Aortic smooth muscle cell (primary cell): ENCODE measurements at places on chromosomes 4 and X. TPM values are rescaled to one million over a fixed set of nuclear protein-coding genes. Genes with fewer than 3 reads are reported as not detected.

BRS3 gene
- total RNA-seq: not detected in 2 replicates

SHROOM2 gene
- 0.25 and 0.26 TPM in 2 replicates for total RNA-seq

DDX60 gene
- total RNA-seq: 21.5 and 23.4 TPM in 2 replicates

CFAP299 gene
- 5.9 and 15.2 TPM in 2 replicates for total RNA-seq

USP51 gene
- 1.2 and 1.5 TPM in 2 replicates for total RNA-seq

GPRIN3 gene
- 0.19 and 0.53 TPM in 2 replicates for total RNA-seq

RPGR gene
- total RNA-seq: 5.3 and 7.3 TPM in 2 replicates

ADAMTS3 gene
- 11.1 and 31.7 TPM in 2 replicates for total RNA-seq

CAPN6 gene
- not detected in 2 replicates for total RNA-seq

EGF gene
- 0.06 and 0.13 TPM in 2 replicates for total RNA-seq

DSPP gene
- not detected in 2 replicates for total RNA-seq

SERTM2 gene
- total RNA-seq: not detected in 2 replicates

DCHS2 gene
- total RNA-seq: under 0.01 and 0.87 TPM in 2 replicates

L1CAM gene
- total RNA-seq: under 0.01 and 0.13 TPM in 2 replicates

HPGD gene
- 0.13 and 0.50 TPM in 2 replicates for total RNA-seq

PFKFB1 gene
- 0.19 TPM in 1 of 2 replicates, not detected in the other for total RNA-seq

PAGE1 gene
- not detected in 2 replicates for total RNA-seq

USP38 gene
- 18.9 and 20.7 TPM in 2 replicates for total RNA-seq

NHSL2 gene
- total RNA-seq: 2.2 and 9.1 TPM in 2 replicates

ETDB gene
- total RNA-seq: not detected in 2 replicates

CT47C1 gene
- not detected in 2 replicates for total RNA-seq

ZC4H2 gene
- total RNA-seq: 3.3 and 3.7 TPM in 2 replicates

TMEM35A gene
- 7.1 and 12.0 TPM in 2 replicates for total RNA-seq

F8 gene
- total RNA-seq: 3.9 and 4.0 TPM in 2 replicates

CSAG2 gene
- not detected in 2 replicates for total RNA-seq

BTC gene
- total RNA-seq: 0.92 and 0.93 TPM in 2 replicates

RASGEF1B gene
- 9.6 and 10.9 TPM in 2 replicates for total RNA-seq

AFF2 gene
- total RNA-seq: 0.25 and 0.40 TPM in 2 replicates

EIF2S3 gene
- 195 and 202 TPM in 2 replicates for total RNA-seq

SPINK2 gene
- not detected in 2 replicates for total RNA-seq

PRR32 gene
- total RNA-seq: not detected in 2 replicates

CABS1 gene
- total RNA-seq: not detected in 2 replicates

KLHL15 gene
- 7.8 and 9.5 TPM in 2 replicates for total RNA-seq

CT55 gene
- total RNA-seq: not detected in 2 replicates

NXF2B gene
- not detected in 2 replicates for total RNA-seq

C4orf54 gene
- total RNA-seq: not detected in 2 replicates

GLOD5 gene
- not detected in 2 replicates for total RNA-seq

SFRP2 gene
- total RNA-seq: not detected in 2 replicates

GC gene
- total RNA-seq: not detected in 2 replicates

GLRA3 gene
- total RNA-seq: under 0.01 and 0.13 TPM in 2 replicates

NMU gene
- not detected in 2 replicates for total RNA-seq

BMP3 gene
- under 0.01 and 0.12 TPM in 2 replicates for total RNA-seq

SLC49A3 gene
- 2.2 and 8.6 TPM in 2 replicates for total RNA-seq
